ENCODE measurements at places on chromosomes 7 and 10. TPM values are rescaled to one million over a fixed set of nuclear protein-coding genes. Genes with fewer than 3 reads are reported as not detected.

The TAS2R39 gene
- total RNA-seq = not detected

The HKDC1 gene
- 0.11 TPM for total RNA-seq

The CARD11 gene
- total RNA-seq = not detected

The INMT gene
- 5.4 TPM for total RNA-seq

The CALML3 gene
- total RNA-seq = not detected

The HOGA1 gene
- 1.1 TPM for total RNA-seq

The CUBN gene
- total RNA-seq = 0.40 TPM

The MYL10 gene
- not detected for total RNA-seq

The CDK5 gene
- total RNA-seq = 34.0 TPM

The PRR15 gene
- not detected for total RNA-seq

The SDK1 gene
- 2.8 TPM for total RNA-seq

The PNLIP gene
- total RNA-seq = not detected

The CALHM1 gene
- 0.31 TPM for total RNA-seq

The VAX1 gene
- total RNA-seq = not detected

The UPK3B gene
- 0.24 TPM for total RNA-seq

The SFRP4 gene
- 5.9 TPM for total RNA-seq

The SLC13A4 gene
- not detected for total RNA-seq

The FAM25A gene
- not detected for total RNA-seq

The ARHGEF5 gene
- 0.70 TPM for total RNA-seq

The LEP gene
- total RNA-seq = not detected

The METTL2B gene
- total RNA-seq = 63.3 TPM

The OR2A5 gene
- not detected for total RNA-seq

The ZNF488 gene
- total RNA-seq = 0.31 TPM

The CYP26A1 gene
- total RNA-seq = not detected

The ETV1 gene
- 23.7 TPM for total RNA-seq

The TACR2 gene
- 0.08 TPM for total RNA-seq

The SLC18A2 gene
- not detected for total RNA-seq

The MEST gene
- total RNA-seq = 151 TPM

The UCMA gene
- not detected for total RNA-seq

The EPO gene
- 0.88 TPM for total RNA-seq

The CALY gene
- not detected for total RNA-seq

The ADRB1 gene
- total RNA-seq = 0.67 TPM

The MSANTD7 gene
- 15.9 TPM for total RNA-seq

The KIF11 gene
- total RNA-seq = 1.9 TPM

The SEMA3A gene
- total RNA-seq = 4.4 TPM

The OR6V1 gene
- total RNA-seq = not detected

The HOXA11 gene
- total RNA-seq = 1.7 TPM

The CH25H gene
- 0.36 TPM for total RNA-seq

The TRPV6 gene
- total RNA-seq = not detected

The NAPEPLD gene
- 8.6 TPM for total RNA-seq

The RNF32 gene
- 2.9 TPM for total RNA-seq

The NKX1-2 gene
- total RNA-seq = not detected

The NPY gene
- not detected for total RNA-seq

The ITGA8 gene
- total RNA-seq = not detected

The LLCFC1 gene
- total RNA-seq = not detected

The PDE6C gene
- total RNA-seq = not detected

The KCTD7 gene
- total RNA-seq = 19.7 TPM

The ZNF22 gene
- 25.2 TPM for total RNA-seq

The SPDYE16 gene
- 1.8 TPM for total RNA-seq

The LIPN gene
- total RNA-seq = not detected

The TMEM60 gene
- 35.6 TPM for total RNA-seq

The HOXA7 gene
- 20.9 TPM for total RNA-seq

The STOX1 gene
- total RNA-seq = 0.99 TPM

The CDNF gene
- total RNA-seq = 0.88 TPM

The FAM25G gene
- total RNA-seq = not detected

The DNAH11 gene
- total RNA-seq = 0.05 TPM

The BMPER gene
- total RNA-seq = 1.3 TPM

The C7orf33 gene
- total RNA-seq = not detected

The TMEM140 gene
- total RNA-seq = 8.2 TPM
